Ascending aorta (tissue), 2 donors: ENCODE measurements at places on chromosomes 11 and 22.
A peak's percentile ranks its signal among the peaks of the same experiment; 100 is the strongest.

GRCh38 chr11:27700351-27701301, at the start of gene BDNF:
TSS of gene BDNF (minus strand) at chr11:27700455. CDS start at chr11:27658564, 41,891 bp downstream.
- peaks cover 20% of the 10 kb centered on the region for H3K4me1 ChIP-seq
- H3K27ac ChIP-seq = no peak within 1 kb of the TSS
- peak within 1 kb of the TSS; percentile 79 for H3K4me3 ChIP-seq
- no peaks in the 10 kb centered on the region for H3K36me3 ChIP-seq

- H3K27me3 ChIP-seq = no peaks in the 10 kb centered on the region
- H3K36me3 ChIP-seq = no peaks in the 10 kb centered on the region
- no peak overlapping the region for H3K27ac ChIP-seq
- H3K4me1 ChIP-seq = peaks cover 8% of the 10 kb centered on the region
Observed at GRCh38 chr11:74446532-74446938, 20.8 kb downstream of the KCNE3 start.

DNA sequence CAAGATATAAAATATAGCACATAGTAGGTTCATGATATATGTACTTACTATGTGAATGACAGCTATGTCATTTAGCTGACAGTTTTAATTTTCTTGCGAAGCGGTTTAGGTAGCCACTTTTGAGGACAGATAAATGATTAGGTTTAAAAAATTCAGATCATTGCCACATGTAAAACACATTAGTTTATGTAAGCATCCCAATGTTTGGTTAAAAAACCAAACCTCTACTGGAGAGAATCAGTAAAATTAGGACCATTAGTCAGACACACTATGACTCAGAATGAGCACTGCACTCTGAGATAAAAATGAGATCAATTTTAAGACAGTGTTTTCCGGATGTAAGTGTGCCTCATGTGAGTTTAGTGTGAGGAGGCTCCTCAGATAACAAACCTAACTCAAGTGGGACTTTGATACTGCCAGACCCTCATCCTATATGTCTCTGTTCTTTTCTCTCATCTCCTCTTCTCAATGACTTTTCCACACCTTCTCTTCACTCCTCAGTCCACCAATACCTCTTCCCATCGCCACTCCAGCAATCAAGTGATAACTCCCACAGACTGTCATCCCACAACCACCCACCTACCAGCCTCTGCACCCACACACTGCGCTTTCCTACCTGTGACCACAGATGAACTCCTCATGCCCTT, 6.8 kb upstream of the OR2AT4 start:
- no peaks in the 10 kb centered on the region for H3K36me3 ChIP-seq
- no peaks in the 10 kb centered on the region for H3K27me3 ChIP-seq
- no peak for DNase-seq

DNA sequence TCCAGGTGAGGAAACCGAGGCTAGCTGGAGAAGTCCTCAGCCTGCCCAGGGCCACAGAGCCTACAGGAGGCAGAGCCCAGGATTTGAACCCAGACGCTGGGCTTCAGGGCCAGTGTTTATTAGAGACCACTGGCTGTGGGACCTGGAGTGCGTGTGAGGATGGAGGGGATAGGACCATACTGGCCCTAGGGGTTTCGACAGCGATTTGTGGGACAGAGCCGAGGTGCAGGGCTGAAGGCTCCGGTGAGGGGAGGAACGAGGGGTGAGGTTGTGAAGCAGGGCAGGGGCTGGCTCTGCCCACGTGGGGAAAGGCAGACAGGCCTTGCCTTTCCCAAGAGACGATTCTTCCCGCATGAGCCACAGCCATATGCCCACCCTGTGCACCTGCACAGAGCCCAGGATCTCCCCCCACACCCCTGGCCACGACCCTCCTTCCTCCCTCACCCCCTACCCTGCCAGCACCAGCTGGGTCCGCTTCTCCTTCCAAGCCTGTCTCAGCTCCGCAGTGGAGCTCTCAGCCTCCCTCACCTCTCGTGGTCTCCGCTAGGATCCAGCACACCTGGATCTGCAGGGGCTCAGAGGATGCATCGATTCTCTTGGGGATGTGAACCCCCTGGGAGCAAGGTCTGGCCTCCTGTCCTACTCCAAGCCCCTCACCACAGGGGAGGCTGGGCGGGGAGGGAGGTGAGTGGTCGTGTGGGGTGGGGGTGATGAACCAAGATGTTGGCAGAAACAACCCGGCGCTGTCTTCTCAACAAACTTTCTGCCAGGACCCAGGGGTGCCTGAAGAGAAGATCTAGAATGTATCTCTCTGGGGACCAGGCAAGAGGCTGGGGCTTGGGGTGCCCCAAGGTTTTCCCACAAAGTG, 58.4 kb downstream of the RTL6 start:
- no peak overlapping the region for H3K27ac ChIP-seq
- no peaks in the 10 kb centered on the region for H3K27me3 ChIP-seq
- no peak for DNase-seq
- H3K36me3 ChIP-seq = no peaks in the 10 kb centered on the region
- H3K4me3 ChIP-seq = no peak overlapping the region
- no peaks in the 10 kb centered on the region for H3K4me1 ChIP-seq
